ENCODE measurements at places on chromosomes 4 and X.

DNA sequence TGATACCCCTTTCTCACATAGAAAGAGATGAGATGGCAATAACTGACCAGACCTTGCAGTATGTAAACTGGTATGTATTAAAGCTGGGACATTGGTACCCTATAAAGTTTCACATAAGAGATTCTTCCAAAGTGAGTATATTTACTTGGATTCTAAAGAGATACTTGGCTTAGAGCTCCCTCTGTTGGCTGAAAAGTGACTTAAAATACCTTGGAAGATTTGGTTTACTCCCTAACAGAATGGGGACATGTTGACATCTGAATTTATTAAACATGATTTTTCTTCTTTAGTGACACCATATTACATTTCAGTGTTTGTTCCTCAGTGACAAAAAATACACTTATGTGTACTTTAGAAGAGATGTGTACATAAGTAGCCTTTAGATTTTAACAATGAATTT, 47.9 kb upstream of the RGN start:
- DNase-seq, result no peak

DNA sequence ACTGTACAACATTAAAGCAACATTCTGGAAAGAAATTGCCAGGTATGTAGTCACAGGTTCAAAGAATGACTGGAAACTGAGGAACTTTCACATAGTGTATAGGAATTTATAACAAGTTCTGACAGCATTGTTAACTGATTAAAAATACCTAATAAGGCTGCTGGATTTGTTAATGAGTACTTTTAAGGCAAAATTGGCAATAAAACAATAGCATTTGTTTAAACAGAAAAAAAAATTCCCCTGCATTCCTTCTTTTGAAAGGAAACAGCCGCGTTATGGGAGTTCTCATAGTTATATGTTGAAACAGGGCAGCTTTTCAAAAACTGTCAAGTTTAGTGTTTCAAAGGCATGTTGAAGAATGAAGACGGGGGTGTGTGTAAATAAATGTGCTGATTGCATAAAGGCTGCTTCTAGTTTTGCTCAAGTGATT, 282.5 kb upstream of the FAT1 start:
- DNase-seq, result no peak

DNA sequence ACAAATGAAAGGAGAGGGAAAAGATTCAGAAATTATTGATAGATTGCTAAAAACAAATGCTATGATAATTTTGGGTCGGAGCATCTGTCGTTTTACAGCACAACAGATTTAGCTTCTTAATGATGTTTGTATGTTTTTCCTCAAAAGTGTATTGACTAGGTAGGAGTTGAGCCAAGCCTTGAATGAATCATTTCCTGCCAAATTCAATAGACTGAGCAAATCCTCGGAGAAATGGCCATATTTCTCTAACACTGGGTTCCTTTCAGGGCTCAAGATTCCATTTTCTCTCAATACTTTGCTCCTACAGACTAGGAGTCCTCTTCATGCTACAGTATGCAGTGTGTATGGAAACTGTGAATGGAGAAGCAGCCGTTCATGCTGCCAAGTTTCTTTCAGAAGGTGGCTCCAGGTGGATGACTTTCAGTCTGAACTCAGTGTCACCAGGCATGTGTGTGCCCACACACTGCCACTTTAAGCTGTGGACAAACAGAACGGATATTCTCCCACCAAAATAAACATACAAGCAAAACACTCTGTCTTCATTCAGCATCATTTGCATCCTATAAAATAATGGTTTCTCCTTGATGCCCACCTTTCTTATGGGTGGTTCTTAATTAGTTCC, 146.0 kb downstream of the TBL1X start:
- no peak for DNase-seq

DNA sequence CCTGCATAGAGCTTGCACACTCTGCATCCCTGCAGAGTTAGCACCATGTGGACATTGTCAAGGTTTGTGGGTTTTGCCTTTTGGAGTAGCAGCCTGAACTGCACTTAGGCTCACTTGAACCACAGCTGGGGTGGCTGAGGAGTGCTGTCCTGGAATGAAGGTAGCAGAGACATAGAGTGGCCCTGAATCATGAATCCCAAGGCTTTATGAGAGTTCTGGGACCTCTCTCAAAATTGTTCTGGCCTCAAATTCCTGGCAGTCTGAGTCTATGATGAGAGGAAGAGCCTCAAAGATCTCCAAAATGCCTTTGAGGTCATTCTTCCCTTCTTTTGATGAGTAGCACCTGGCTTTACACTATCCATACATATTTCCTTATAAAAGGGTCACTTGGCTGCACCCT, 37.1 kb upstream of the ADH1C start:
- no peak for DNase-seq

DNA sequence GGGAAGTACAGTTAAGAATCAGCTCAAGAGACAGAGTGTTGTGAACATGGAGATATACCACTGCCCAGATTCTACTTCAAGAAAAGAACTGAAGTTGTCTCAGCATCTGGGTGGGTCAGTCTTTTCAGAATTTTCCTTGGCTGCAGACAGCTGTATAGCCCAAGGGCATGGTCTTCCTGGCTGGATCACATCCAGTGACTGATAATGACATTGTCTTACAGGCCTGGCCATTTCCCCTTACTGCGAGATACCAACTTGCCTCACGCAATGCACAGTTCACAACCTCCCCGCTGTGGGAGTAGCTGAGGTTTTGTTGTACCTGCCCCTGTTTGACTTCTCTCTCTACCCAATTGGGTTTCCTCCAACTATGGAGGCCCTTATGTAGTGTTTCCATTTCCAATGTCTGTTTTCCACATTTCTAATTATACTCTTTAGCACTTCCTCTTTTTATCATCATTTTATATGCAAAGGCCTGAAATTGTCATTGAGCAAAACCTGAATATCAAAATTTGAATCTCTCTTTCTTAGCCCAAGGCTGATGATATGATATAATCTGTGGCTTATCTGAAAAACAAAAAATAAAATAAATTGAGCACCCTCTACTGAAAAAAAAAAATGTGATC, 209.1 kb downstream of the NAF1 start:
- DNase-seq, result no peak

DNA sequence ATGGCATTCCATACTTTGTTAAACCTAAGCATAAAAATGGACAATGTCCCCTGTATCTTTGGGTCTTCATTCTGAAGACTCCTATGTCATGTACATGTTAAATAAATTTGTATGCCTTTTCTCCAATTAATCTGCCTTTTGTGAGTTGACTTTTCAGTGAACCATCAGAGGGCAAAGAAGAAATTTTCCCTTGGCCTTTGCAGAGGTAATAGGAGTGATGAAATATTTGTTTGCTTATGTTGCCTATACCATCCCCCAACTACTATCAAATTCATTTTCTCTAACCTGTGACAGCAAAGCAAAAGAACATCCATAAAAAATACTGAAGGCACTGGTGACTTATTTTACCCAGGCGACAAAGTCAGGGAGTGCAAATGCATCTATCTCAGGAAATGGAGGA, 18.2 kb downstream of the NAAA start:
- no peak for DNase-seq

DNA sequence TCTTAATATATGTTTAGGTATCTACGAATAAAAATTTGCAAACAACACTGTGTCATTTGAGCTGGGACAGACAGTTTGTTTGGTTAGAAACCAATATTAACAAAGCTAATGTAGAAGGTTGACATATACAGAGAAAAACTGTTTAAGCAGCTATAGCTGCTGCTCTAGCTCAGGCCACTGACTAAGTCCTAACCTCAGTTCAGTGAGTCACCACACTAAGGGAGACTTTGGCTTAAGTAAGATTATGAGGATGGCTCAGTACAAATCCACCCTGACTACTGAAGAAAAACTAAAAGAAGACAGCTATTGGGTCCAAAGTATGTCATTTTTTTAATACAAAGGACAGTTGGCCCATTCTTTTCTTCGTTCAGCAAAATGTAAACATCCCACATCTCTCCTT, 717.3 kb upstream of the ACTRT1 start:
- DNase-seq, result no peak

DNA sequence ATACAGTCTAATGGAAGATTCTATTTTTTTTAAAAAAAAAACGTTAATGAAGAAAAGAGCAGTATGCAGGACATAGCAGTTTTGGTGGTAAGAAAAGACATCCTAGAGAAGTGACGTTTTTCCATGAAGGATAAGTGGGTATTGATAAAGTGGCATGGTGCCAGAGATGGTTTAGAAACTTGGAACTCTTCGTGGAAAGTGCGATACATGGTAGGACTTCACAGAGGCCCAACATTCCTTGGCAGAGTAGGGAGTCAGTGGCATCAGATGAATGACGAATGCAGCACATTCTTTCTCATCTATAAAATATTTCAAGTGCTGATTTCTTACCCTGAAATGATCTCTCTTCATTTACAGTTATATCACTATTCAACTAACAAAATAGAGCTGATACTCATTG, 298.7 kb downstream of the CCSER1 start:
- DNase-seq, result no peak

DNA sequence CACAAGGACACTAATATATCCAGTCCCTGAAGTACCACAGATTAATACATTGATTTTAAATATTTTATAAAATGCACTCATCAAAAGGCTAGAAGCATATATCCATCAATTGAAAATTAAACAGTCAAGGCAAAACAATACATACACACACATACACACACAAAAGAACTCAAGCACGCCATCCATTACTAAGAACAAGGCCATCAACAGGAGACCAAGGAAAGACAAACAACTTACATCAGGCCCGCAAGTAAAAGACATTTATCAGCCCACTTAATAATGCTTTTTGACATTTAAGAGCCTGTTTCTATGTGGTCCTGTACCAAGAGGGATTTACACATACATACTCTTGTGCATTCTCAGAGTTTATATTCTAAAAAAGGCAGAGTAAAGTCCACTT, 50.0 kb upstream of the ZNF827 start:
- no peak for DNase-seq

GRCh38 chrX:68651110-68651509, 3.6 kb downstream of the STARD8 start:
- DNase-seq, result no peak

DNA sequence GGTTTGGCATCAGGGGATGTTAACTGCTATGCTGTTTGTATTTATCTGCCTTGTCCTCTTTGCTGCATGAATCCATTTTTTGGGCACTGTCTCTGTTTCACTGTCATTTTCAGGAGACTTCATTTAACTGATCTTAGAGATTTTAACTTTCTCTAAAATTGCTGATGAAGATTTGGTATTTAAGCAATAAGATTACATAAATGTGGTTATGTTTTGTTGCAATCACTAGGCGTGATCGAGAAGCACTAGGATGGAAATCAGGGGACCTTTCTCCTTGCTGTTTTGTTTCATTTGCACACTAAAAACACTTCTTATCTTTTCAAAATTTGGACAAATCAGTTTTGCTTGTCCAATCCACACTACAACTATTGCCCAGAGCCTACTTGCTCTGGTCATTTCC, 15.4 kb downstream of the CXCL2 start:
- no peak for DNase-seq

- DNase-seq, result no peak
These were observed 23.8 kb downstream of the CXCL1 start for GRCh38 chr4:73892966-73893365.

GRCh38 chr4:2942532-2943363, 20.5 kb downstream of the NOP14 start:
- no peak for DNase-seq

DNA sequence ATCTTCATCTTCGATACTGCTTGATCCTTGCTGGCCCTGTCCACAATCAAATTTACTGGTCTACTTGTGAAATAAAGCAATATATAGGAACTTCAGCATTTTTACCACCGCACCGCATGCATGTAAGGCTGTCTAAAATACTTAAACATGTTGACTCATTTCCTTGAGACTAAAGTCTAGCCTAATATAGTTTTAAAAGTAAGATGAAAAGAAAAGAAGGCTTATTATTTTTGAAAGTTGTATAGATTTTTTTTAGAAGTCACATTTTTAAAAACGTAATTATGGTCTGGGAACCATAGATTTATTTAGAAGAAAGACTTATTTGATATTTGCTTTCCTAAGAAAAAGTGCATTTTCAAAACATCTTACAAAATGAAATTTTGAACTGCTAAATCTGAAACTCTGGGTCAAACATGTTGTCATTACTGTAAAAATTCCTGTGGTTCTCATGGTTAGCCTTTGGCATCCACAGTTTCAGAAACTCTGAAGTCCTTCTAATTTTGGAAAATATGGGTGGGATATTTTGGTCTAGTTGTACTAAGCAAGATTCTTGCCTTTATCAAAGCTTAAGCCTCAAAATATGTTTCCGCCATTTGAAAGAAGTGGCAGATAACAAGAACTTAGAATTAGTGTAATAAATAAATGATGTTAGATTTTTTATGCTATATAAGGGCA, 423.5 kb upstream of the CTSO start:
- no peak for DNase-seq

GRCh38 chr4:100555611-100556337, 38.0 kb upstream of the EMCN start:
- no peak for DNase-seq

DNA sequence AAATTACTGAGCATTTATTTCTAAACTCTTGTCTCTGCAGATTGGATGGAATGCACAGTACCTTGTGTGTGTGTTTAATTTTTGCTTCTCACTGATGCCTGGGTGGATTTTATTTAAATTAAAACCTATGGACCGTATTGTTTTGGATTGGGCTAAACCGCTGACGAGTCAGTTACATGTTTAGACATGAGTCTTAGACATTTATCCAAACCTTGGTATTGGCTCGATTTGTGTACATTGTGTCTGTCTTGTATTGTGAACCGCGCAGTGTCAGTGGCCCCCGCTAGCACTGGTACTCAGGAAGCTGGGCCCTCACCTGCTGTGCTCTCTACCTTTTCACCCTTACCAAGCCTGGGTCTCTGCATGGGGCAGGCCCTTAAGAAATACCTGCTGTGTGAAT, 40.8 kb upstream of the TADA2B start:
- no peak for DNase-seq

DNA sequence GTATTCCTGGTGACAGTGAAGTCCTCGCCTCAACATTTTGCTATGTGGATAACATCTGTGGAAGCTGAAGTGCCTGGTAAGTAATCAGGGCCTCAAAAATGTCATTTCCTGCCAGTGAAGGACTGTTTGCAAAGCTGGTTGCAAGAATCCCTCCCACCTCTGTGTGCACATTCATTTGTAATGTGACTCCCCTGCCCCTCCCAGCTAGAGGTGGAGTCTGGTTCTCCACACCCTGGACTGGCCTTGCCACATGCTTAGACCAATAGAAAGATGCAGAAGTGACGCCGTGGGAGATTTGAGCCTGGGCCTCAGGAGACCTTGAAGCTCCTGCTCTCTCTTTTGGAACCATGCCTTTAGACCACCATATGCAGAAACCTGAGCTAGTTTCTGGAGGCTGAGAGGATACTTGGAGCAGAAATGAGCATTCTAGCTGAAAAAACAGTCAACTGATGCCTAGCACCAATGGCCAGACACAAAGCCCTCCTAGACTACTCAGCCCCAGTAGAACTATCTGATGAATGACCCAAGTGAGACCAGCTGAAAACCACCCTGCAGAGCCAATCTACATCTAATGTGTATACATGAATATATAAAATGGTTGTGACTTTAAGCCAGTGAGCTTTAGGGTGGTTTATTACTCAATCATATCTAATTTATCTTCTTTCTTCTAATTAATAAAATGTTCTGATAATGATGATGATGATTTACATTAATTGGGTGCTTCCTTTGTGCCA, 47.8 kb upstream of the CRMP1 start:
- DNase-seq, result no peak
